ENCODE measurements at places on chromosomes 13 and 19.

- no peak for DNase-seq
Observed at GRCh38 chr13:87172166-87172835, 498.9 kb upstream of the SLITRK5 start.

GRCh38 chr19:39531834-39532232 is 819 bp downstream of the EID2B start:
- no peak for DNase-seq

- no peak for DNase-seq
Observed at GRCh38 chr13:35984776-35985453, 146.3 kb downstream of the DCLK1 start.

DNA sequence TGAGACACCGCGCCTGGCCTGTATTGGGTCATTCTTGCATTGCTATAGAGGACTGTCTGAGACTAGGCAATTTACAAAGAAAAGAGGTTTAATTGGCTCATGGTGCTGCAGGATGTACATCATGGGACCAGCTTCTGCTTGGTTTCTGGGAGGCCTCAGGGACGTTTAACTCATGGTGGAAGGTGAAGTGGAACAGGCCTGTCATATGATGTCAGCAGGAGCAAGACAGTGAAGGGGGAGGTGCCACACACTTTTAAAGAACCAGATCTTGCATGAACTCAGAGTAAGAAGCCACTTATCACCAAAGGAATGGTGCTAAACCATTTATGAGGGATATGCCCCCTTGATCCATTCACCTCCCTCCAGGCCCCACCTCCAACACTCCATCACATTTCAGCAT is 18.7 kb downstream of the CARD8 start:
- no peak for DNase-seq

- no peak for DNase-seq
Observed at GRCh38 chr19:38337360-38337653, 1.7 kb downstream of the CATSPERG start.

DNA sequence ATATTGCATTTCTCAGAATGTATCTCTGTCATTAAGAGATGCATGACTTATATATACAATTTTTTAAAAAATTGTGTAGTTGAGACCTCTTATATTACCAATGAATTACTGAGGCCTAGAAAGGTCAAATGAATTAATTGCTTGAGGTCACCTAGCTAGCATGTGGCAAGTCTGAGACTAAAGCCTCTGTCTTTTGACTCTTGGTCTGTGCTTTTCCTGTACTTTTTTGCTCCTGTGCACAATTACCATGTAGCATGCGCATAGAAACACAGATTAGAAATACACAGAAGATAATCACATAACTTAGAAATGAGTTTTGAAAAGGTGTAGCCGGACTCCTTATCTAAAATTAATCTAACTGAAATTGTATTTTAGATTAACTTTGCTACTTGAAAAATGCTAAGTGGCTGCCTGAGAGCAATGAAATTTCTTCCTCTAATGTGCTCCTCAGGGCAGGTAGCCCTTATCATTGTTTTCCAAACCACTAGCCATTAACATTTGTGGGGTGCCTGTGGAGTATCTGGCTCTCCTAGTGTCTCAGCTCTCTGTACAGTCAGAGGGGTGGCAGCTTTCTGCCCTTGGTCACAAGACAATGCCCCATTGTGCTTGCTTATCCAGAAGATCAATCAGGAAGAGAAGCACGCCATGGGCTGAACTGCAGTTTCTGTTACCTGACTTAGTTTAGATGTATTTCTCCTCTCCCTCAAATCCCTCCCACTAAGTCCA is 119.6 kb downstream of the RFC3 start:
- DNase-seq, result no peak

DNA sequence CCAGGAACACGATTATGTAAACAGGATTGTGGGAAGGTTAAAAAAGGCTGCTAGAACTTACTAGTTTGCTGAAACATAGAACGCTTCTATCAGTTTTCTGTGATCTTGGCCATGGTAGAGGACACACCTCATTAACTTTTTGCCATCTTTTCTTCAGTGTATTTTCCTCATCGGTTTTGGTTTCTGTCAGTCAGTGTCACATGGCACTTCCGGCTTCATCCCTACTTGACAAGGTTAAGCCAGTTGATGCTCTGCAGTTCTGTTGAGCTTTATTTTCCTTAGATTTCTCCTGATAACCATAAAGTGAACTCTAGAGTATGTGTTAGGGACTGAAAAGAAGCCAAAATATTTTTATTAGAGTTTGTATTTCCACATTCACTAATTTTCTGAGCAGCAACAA is 147.5 kb downstream of the NDFIP2 start:
- DNase-seq, result no peak

DNA sequence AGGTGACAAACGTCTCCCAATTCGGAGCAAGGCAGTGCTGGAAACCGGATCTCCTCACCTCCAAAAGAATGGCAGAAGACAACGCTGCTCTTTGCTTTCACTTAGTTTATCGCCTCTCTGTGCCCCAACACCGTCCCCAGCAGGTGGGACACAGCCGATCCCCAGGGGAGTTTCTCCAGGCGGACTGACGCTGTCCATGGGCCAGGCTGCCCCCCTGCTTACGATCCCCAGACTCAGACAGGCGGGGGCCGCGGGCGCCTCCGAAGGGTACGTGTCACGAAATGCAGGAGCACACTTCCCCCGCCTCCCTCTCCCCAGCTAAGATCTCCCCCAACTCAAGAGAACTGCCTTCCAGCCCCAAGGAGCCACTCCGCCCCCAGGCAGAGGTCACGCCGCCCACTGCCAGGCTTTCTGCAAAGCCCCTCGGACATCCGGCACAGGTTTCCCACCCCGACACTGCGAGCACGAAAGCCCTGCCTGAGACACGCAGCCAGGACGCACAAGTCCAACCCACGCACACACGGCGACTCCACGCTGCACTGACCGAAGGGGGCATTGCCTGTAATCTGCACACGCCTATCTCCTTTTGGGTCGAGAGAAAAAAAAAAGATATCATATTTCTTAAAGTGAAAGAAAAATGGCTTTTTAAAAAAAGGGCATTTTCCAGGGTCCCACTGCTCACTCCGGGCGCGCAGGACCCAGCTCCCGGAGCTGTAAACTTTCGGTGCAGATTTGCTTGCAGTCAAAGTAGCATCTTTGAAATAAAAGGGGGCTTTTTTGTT is 2.0 kb downstream of the SPRY2 start:
- DNase-seq, result peak; percentile 28

DNA sequence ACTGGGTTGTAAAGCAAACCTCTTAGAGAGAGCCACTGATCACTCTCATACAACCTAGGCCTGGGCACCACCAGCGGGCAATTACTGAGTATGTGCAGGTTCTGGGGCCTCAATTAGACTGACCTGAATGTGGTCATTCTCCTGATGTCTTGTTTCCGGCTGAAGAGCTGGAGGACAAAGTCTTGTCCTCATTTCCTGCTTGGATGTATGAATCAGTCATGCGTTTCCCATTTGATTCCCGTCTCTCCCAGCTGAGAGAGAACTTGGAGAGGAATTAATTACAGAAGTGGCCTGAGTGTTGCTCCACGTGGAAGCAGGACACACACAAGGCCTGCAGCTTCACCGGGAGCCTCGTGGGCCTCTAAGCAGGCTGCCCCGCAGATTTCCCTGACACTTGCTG is 799.3 kb upstream of the ARGLU1 start:
- DNase-seq, result no peak

- DNase-seq, result no peak
Observed at GRCh38 chr13:30257468-30258099, 49.8 kb downstream of the KATNAL1 start.

- no peak for DNase-seq
Observed at GRCh38 chr13:91146601-91147000, 200.9 kb upstream of the MIR17HG start.

DNA sequence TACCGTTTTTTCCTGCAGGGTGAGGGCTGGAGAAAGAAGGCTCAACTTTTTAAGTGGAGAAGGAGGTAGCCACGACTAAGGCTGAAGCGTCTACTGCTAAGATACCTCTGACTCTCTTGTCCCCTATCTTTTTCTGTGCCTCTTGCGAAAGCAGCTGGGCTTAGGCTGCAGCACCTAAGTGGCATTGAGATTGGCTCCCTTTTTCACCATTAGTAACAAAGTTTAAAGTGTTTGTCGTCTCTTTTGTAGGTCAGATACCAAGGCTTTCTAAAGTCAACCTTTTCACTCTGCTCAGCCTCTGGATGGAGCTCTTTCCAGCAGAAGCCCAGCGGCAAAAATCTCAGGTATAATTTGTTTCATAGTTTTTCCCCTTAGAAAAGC is 887 bp downstream of the CDADC1 start:
- DNase-seq, result no peak

GRCh38 chr19:17340871-17341357 is 3.6 kb downstream of the GTPBP3 start:
- no peak for DNase-seq

DNA sequence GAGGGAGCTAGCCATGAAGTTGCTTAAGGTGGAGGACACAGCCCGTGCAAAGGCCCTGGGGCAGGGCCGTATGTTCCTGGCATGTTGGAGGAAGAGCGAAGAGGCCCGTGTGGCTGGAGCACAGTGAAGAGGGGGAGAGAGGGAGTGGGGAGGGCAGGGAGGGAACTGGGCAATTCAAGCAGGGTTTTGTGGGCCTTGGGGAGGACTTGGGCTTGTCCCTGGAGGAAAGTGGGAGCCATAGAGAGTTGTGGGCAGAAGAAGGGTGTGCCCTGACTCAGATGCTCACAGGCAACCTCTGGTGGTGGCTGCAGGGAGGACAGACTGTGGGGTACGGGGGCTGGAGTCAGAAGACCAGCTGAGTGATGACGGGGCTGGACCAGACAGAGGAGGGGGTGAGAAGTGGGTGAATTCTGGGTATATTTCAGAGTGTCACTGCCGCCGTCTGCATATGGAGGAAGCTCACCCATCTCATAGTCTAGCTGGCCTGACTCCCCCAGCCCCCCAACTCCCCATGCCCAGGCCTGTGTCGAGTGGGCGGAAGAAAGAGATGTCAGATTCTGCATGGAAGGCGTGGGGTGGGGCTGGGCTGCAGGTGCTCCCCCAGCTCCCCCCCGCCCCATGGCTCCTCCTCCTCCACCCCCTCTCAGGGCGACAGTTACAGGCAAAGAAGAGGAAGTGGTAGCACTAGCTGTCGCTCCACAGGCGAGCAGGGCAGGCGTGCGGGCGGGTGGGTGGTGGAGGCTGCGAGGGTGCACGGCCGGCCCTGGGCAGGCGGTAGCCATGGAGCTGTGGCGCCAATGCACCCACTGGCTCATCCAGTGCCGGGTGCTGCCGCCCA is at the start of gene VAV1:
Gene VAV1 (plus strand): TSS at position 681 of the 838 bp plus-strand sequence. CDS start 100 bp downstream, at position 781.
- peak; percentile 82 for DNase-seq
